ENCODE measurements at places on chromosomes 7 and 10. TPM values are rescaled to one million over a fixed set of nuclear protein-coding genes. Genes with fewer than 3 reads are reported as not detected.

Gene SOSTDC1
- total RNA-seq: 0.09 TPM

Gene MYH16
- total RNA-seq: not detected

DNA sequence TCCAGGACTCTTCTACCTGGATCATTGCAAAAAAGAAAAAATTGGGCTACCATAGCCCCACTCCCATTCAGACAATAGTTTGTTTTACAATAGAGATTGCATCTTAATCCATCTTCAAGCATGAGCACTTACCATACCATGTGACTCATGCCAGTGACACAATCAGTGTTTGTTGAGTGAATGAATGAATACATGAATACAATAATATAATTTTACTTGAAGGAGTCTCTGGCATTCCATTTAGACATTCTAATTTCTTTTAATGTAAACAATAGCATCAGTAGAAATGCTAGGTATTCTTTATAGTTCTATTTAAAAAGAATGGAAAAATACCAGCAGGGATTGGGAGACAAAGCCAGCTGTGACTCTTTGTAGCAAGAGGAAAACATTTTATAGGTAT lies 141.6 kb upstream of the AKR1E2 start:
- DNase-seq: no peak

DNA sequence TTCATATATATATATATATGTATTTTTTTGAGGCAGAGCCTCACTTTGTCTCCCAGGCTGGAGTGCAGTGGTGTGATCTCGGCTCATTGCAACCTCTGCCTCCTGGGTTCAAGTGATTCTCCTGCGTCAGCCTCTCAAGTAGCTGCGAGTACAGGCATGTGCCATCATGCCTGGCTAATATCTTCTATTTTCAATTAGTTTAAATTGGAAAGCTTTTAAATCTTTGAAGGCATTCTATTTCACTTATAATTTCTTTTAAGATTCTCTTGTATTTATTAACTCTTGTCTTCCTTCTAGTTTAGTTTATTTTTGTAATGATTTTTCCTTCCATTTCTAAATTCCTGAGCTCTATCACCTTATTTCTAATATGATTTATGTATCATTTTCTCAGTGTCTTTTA lies 71.2 kb downstream of the TPST1 start:
- DNase-seq: no peak

GRCh38 chr10:61835069-61835945 lies 66.2 kb upstream of the ARID5B start:
- DNase-seq: no peak

DNA sequence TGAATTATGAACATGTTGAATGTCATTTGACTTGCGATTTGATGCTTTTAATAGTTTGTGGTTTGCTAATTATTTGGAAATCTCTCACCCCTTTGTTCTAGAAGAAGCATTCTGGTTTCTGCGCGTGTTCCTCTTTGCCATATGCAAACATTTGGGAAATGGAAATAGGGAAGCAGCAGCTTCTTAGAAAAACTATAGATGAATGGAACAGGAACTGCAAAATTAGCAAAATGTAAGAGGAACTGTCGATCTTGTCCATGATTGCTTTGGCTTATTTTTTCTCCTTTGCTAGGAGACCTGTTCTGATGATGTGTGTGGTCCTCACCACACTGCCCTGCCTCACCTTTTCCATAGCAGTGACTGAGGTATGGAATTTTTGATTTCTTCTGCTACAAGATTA lies 19.0 kb downstream of the TMEM236 start:
- no peak for DNase-seq

- DNase-seq: peak; percentile 86
Observed at GRCh38 chr7:101169838-101170551, 4.6 kb upstream of the VGF start.

DNA sequence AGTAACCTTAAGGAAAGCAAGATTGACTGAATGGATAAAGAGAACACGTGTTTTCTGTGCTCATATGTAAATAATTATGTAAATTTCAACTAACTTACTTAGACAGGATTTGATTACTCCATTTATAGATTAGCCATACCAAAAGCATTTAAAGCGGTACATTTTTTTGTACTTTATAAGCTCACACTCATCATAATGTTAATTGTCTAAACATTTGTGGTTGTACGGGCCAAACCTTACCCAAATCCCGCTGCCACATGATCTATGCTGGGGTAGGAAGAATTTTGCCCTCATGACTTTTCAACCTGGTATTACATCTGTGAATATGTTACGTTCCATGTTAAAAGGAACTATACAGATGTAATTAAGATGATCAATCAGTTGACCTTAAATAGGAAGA lies 29.1 kb downstream of the MKX start:
- DNase-seq: no peak

- no peak for DNase-seq
Observed at GRCh38 chr7:17671956-17672355, 268.3 kb downstream of the SNX13 start.

- DNase-seq: no peak
Observed at GRCh38 chr10:106500925-106501525, 663.5 kb downstream of the SORCS1 start.

DNA sequence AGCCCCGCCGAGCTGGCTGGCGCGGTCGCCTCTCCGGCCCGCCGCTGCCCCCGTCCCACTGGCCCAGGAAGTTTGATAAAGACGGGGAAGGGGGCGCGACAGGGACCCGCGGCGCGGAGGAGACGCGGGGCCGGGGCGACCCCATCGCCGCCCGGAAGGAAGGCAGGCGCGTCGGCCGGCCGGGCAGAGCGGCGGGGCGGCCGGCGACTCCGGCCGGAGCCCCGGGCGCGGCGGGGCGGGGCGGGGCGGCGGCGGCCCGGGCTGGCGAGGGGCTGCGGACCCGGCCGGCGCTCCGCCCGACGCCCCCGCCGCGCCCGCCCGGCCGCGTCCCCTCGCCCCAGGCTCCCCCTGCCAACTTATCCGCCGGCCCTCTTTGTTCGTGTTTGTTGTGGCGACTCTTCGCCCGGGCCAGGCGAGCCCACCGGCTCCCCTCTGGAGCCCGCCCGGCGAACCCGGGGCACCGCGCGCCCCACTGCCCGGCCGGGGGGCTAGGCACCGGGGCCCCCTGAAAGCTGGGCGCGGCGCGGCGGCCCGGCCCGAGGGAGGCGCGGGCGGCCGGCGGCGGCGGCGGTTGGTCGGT lies 571 bp downstream of the KDM7A start:
- DNase-seq: no peak
